Thoracic aorta (tissue), 2 donors: ENCODE measurements at places on chromosomes 16 and 17.

DNA sequence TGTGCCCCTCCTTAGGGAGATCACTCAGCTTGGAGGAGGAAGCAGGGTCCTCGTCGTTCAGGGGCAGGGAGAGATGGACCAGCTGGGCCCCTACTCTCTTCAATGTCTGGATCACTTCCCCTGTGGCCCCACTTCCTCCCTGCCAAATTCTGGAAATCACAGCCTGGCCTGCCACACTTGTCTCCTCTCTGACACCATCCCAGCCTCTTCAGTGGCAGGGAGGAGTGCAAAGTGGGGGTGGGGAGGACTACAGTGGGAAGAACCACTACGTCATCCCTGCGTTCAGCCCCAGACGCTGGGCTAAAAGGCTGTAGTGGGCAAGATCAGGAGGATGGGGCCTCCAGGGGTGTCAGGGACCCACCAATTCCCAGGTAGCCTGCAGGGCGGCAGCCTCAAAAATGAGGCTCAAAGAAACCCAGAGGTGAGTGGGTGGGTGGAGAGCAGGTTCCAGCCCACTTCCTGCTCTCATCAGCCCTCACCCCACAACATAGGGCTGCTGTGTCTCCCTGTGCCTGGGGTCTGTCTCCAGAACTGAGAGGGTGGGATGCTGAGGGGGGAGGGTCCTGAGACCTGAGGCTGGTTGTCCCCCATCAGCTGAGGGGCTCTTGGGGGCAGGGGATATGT, 25.0 kb upstream of the TAC4 start:
- no peak for DNase-seq

DNA sequence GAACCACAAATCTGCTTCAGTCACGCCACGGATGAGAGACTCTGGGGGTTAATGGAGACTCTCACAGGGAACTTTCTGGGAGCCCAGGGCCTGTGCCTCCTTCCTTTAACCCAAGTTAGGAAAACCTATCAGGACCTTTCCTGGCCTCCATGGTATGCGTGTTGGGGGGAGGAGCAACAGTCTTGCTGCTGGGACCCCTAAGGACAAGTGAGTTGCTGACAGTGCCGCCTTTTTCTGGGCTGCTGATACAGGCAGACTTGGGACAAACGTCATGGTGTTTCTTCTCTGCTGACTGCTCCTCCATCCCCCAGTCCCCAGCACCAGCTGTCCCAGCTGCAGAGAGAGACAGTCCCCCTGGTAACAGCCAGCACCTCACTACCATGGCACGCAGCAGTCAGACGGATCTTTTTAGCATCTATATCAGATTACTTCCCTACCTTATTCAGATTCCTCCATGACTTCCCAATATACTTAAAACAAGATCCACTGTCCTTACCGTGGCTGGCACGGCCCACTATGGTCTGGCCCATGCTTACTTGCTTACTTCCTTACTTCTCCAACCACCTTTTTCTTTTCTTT, 6.5 kb downstream of the DPEP2NB start:
- no peak for DNase-seq

GRCh38 chr16:31183432-31184428, 3.8 kb downstream of the FUS start:
- DNase-seq: no peak

GRCh38 chr16:29765167-29766032, 12.7 kb upstream of the ZG16 start:
- DNase-seq: no peak

DNA sequence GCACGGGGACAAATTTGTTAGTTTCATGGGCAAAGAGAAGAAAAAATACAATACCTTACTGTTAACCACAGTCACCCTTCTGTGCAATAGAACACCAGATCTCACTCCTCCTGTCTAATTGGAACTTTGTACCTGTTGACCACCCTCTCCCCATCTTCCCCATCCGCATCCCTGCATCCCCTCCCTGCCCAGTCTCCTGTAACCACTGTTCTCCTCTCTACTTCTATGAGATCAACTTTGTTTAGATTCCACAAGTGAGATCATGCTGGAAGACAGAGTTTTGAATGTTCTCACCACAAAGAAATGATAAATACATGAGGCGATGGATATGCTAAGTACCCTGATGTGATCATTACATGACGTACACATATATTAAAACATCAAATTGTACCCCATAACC, 47.7 kb downstream of the CLEC16A start:
- no peak for DNase-seq

GRCh38 chr16:4318967-4319366, 3.1 kb downstream of the GLIS2 start:
- DNase-seq: no peak

- DNase-seq: no peak
These were observed 12.2 kb upstream of the RMI2 start for GRCh38 chr16:11333010-11333409.

- no peak for DNase-seq
These were observed 22.1 kb downstream of the FCSK start for GRCh38 chr16:70476272-70477020.

DNA sequence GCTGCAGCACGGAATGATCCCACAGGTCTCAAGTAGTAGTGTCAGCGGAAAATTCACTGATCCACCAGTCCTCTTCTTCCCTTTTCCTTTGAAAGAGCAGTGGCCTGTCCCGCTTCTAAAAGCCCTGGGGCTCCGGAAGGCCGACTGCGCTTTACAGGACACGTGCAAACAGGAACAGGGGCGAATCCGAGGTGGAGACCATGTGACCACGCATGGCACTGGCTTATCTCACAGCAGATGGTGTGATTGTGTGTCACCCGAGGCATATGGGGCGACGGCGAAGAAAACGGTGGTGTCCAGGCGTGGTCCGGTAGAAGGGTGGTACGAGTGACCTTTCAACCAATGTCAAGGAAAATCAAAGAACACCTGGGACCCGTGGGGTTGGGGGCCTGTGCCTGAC, 12.0 kb upstream of the KCNJ18 start:
- DNase-seq: no peak

- DNase-seq: no peak
These were observed 1.6 kb downstream of the ACTG1 start for GRCh38 chr17:81510785-81511553.

DNA sequence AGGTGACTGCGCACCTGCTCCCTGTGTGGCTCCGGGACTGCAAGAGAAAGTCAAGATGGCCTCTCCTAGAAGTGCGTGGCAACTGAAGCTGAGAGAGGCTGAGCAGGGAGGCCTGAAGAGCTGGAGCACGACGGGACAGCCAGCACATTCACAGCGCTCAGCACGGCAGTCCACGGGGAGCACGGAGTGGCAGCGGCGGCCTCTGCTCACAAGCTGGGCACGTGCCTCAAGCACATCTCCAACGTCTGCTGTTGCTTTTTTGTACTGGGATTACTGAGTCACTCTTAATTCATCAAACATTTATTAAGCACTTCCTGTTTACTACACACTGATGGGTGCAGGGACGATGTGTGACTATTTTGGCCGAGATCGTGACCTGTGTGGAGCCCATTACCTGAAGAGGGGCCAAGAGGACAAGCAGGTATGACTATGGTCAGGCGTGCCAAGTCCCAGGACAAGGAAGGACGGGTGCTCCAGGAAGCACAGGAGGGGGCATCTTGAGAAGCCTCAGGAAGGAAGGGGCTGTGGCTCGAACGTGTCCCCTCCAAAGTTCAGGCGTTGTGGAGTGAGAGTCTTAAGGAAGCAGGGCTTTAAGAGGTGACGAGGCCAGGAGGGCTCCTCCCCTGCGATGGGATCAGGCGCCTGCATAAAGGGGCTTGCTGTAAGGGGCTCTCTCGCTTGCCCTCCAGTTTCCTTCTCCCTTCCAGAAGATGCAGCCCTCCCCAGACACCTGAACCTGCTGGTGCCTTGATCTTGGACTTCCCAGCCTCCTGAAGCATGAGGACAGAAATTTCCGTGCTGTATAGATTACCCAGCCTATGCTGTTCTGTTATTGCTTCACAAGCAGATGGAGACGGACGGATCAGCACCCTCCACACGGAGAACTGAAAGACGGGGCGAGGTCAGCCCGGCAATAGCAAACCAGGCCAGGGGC, 105.8 kb downstream of the ADCY9 start:
- DNase-seq: no peak
